ENCODE measurements at places on chromosomes 7 and 10.

DNA sequence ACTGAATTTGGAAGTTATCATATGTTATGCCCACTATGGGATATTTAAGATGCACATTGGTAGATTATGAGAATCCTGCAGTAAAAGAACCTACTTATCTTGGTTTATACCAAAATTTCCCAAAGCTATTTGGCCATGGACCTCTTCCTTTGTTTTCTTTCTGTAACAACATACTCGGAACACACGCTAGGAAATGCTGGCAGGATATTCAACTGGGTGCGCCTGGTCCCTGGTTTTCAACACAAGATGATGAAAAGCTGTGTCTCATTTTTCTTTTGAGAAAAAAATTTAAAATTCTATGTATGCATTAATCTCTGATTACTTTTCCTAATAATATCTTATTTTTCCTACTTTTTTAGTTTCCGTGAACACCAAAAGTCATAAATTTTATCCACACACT lies 128.5 kb upstream of the NRP1 start:
- no peak for DNase-seq

DNA sequence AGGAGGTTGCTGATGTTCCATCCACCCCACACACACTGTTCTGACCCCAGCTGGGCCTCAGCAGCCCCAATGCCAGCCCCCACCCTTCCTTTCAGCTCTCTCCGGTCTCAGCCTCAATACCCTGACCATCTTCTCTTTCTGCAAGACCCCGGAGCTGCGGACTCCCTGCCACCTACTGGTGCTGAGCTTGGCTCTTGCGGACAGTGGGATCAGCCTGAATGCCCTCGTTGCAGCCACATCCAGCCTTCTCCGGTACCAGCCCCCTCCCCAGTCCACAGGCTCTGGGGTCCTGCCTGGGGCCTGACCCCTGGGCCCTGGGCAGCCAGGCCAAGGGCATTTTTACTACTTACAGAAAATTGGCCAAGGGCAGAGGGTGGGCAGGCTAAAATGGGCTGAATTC lies 2.6 kb downstream of the RGR start:
- no peak for DNase-seq

DNA sequence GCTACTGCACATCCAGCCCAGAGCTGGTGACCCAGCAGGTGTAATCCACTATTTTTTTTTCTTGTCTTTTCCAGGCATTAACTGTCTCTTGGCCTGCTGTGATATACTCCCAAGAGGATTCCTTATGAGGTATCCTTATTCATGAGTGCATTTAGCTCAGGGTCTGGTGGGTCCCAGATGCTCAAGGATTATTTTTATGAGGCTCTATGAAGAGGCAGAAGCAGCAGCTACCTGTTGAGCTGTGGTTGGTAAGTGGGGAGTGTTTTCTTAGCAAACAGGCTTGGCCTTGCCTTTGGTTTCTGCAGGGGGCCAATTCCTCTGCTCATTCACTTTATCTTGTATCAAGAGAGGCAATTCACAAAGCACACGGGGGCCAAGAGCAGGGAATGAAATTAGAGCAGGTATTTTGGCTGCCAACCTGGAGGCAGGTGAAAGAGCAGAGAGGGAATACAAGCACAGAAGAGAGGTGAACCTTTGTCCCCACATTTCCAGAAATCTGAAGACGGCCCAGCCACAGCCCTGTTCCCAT lies 221.6 kb downstream of the TMEM178B start:
- DNase-seq = no peak

DNA sequence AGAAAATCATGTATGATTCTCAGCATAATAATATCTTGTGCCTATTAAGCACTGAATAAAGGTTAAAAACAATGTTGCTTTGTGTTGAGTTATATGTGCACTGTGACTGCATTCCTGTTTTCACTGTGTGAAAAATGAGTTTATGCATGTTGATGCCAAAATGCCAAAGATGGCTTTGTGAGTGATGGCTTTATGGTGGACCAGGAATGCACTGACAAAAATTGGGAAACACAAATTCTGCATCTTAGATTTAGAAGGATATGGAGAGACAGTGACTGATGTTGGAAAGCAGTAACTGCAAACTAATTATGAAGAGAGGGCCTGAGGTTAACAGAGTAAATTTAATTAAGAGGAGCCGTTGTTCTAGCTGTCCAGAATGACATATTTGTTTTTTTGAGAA lies 440.4 kb downstream of the KIF20B start:
- DNase-seq = no peak

- no peak for DNase-seq
Observed at GRCh38 chr10:93461807-93462178, 20.3 kb downstream of the MYOF start.

GRCh38 chr10:102647443-102648268 lies 3.4 kb downstream of the TRIM8 start:
- DNase-seq = no peak

- DNase-seq = no peak
Observed at GRCh38 chr7:117944886-117945285, 71.6 kb upstream of the CTTNBP2 start.

DNA sequence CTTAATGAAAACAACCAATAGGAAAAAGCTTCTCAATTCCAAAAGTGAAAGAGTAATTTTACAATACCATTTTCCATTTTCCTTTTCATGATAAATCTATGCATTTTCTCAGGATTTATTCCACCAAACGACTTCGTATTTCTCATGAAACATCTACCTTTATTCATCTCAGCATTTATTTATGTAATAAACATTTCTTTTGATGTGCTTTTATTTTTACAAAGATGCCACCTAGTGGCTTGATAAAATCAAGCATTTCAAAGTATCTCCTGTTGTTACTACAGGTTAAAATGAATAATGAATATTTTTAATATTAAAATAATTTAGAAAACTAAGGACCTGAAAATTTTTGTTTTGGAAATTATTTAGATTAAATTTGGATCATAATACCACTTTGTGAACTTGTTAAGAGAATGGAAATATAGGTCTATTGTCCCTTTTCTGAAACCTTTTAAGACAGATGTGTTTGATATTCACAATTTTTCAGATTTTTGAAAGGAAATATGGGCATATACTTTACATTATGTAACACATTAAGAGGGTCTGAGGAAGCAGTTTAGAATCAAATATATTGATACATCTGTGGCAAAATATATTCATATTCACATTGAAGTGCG lies 2.7 kb upstream of the IQUB start:
- DNase-seq = no peak

DNA sequence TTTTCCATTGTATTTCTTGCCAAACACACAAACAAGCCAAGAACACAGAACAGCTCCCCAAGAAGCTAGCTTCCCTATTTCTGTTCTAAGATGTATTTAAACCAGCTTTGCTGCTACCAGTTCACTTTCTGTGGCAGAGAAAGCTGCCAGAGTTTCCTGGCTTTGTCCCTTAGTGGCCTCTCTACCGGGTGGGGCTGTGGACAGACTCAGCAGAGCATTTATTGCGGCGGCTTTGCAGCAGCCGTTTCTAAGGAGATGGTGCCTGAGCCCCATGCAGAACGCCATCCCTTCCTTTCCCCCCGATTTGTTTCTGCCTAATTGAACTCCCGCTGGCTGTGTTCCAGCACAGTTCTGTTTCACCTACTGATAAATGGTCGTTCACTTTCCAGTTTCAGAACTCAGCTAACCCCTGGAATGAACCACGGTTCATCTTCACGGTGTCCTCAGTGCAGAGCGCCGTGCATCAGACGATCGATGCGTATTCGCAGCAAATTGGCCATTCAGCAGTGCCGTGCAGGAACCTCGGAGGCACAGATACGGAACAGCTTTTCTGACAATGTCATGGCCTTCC lies 33.8 kb upstream of the SFMBT2 start:
- peak; percentile 75 for DNase-seq

DNA sequence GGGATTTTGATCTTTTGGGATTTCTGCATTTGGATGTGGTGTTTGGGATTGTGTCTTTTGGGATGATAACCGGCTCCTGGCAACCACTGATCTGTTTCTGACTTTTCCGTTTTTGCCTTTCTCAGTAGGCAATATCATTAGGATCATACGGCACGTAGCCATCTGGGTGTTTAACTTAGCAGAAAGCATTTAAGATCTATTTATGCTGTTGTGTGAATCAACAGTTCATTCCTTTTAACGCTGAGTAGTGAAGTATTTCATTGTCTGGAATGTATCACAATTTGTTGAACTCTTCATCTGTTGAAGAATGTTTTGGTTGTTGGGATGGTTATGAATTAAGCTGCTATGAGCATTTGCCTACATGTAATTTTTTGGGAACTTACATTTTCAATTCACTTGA lies 459.6 kb downstream of the SDK1 start:
- no peak for DNase-seq

DNA sequence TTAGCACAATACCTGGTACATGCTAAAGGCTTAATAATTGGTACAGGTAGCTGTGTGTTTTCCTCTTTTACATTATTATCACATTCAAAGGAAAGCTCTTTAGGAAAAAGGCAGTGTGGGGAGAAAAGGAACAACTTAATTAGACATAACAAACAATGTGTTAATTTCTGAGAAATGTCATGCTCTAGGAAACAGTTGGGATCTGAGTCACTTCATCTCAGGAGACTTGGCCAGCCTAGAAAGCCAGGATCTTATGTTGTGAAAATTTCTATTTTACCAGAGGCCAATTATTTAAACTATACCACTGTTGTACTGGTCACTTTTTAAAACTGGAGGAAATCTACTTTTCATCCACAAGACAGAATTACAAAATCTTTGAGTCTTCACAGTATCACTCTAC lies 39.6 kb downstream of the ARMH3 start:
- no peak for DNase-seq

DNA sequence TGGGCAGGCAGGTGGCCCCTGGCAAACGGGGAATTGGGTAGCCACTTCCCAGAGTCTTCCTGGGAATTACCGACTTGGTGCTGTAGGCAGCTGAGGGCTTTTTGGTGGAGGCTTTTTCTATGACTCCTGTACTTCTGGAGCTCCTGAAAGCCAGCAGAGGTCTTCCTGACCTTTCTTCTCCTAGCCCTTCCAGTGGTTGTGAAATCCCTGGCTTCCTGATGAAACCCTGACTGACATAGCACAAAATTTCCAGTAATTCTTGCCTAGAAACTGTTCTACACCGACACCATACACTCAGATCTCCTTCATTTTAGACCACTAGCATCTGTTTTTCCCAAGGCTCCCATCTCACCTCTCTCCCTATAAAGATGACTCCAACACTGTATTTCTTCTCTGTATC lies 120.2 kb downstream of the STRA8 start:
- no peak for DNase-seq

DNA sequence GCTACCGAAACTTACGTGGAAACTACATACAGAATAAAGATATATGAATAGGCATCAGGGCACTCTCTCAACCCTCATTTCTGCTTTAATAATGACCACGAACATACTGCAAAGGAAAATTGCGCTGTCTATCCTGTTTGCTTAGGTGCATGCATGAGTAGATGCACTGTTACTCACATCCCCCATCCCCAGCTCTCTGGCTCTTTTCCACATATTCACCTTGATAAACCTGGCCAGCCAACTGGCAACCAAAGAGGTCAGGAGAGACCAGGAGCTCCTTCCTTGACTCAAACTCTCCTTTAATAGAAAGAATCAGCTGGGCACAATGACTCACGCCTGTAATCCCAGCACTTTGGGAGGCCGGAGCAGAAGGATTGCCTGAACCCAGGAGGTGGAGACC lies 29.6 kb downstream of the HIBADH start:
- no peak for DNase-seq

DNA sequence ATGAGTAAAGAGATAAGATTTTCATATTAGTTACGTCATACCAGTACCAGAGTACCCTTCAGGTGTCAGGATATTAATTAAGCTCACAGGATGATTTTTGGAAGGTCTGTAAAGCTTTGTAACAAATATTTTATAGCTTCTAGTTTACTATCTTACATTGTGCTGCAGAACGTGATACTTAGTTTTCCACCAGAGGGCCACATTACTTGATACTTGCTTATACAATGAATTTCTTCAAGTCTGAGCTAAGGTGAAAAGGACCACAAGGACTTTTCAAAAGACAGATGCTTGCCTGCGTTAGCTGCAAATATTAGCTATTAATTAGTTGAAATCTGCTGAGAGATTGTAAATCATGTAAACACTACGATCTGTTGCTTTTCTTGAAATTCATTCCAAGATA lies 12.2 kb downstream of the FOXP2 start:
- DNase-seq = no peak

- DNase-seq = peak; percentile 76
Observed at GRCh38 chr7:38462819-38463218, 168.4 kb downstream of the AMPH start.

DNA sequence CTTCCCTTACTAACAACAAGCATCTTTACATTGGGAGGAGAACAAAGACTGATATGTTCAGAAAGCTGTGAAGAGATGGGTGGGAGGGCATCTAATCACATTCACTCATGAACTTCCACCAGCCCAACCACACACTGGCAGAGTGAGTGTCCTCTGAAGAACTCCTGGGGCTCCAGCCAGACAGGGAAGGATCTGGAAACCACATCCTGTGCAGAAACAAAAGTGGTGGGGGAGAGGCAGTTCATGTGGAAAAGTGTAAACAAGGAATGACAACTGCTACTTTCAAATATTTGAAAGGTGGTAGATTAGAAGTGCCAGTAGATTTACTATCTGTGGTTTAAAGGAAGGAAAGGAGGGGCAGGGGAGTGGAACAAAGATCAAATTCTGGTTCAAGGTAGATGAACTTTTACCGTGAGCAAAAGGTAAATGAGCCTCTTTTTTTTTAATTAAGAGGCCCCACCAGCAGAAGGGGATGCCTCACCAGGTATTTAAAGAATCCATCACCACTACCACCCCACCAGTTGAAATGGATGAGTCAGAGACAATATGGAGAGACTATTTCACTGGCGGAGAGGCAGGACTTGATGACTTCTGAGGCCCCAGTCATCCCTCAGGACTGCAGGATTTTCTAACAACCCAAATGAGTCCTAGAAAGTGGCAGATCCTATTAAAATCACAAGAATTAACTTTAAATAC lies 34.5 kb downstream of the GOT1 start:
- no peak for DNase-seq

DNA sequence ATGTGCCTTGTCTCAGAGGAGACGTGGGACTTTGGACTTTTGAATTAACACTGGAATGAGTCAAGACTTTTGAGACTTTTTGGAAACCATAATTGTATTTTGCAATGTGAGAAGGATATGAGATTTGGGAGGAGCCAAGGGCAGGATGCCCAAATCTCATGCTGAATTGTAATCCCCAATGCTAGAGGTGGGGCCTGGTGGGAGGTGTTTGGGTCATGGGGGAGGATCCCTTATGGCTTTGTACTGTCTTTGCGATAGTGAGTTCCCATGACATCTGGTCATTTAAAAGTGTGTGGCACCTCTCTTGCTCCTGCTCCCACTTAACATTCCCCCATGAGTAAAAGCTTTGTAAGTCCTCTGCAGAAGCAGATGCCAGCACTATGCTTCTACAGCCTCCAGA lies 39.2 kb downstream of the DNAJC9 start:
- DNase-seq = no peak

- DNase-seq = no peak
Observed at GRCh38 chr7:43735802-43736603, 6.7 kb upstream of the COA1 start.
